Spleen (tissue), 13 donors: ENCODE measurements at places on chromosomes 7 and 10. TPM values are rescaled to one million over a fixed set of nuclear protein-coding genes. Genes with fewer than 3 reads are reported as not detected.

GRCh38 chr10:1374511-1375345 is 318.5 kb downstream of the WDR37 start:
- H3K27me3 ChIP-seq = peaks cover 26% of the 10 kb centered on the region
- no peak overlapping the region for H3K4me3 ChIP-seq
- H3K36me3 ChIP-seq = no peaks in the 10 kb centered on the region
- H3K27ac ChIP-seq = no peak overlapping the region
- H3K4me1 ChIP-seq = no peaks in the 10 kb centered on the region

Gene PNLIP
- not detected for total RNA-seq

DNA sequence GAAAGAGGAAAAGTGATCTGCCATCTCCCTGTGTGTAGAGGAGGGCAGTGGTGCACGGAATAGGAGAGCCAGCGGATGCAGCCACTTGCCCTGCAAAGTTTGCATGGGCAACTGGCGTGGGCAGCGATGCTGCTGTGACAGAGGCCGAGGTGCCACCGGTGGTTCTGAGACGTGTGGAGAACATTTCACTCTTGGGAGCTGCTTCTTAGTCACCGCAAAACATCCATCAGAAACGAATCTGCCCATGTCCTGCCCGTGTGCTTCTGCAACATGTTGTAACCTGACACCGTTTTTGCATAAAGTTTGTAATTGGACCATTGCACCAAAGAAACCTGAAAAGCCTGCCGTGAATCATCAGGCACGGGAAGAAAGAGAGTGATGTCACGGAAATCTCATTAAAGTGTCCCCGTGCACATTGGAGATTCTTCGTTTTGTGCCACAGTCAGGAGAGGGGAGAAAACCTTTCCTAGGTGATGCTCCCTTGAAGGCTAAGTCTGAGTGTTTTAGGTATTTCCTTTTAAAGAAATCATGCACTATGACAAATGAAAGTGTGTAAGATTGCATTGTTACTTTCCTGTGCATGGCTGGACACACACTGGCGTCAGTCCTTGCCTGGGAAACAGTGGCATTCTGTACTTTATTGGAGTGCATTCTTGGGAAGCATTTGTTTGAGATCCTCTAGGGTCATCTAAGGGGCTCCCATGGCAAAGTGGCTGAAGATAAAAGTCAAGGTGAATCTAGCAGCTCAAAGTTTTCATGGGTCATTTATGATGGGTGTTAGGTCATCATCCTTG is 302.6 kb downstream of the KLF6 start:
- peaks cover 52% of the 10 kb centered on the region for H3K4me1 ChIP-seq
- H3K27me3 ChIP-seq = no peaks in the 10 kb centered on the region
- no peak overlapping the region for H3K4me3 ChIP-seq
- no peaks in the 10 kb centered on the region for H3K36me3 ChIP-seq
- H3K27ac ChIP-seq = no peak overlapping the region
- no peak for DNase-seq

DNA sequence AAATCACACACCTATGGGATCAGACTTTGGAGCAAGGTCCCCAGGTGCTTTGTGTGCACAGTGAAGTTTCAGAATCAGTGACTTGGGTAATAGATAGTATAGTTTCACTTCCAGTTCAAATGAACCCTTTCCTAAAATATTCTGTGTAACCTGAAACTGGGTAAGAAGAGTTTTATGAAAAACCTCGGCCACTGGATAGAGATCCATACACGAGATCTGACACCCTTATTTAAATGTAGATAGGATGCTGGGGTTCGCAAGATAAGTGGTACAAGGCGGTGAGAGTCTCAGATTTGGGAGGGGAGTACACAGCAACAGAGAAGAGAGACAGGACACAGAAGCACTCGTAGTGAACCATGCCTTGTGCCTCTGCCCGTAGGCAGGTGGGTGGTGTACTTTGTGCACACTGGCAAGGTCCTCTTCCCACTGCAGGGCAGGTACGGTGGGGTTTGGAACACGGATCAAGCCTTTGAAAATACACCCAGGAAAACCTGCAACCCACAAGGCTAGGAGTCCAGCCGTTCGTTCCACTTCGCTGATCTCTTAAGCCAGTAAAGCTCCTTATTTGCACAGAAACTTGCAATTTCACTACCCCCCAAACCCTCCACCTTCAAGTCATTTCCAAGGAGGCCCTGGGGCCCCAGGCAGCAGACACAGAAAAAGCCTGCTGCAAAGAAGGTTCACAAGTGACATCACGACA is 162.8 kb downstream of the USP6NL start:
- no peak overlapping the region for H3K4me3 ChIP-seq
- peaks cover 28% of the 10 kb centered on the region for H3K4me1 ChIP-seq
- H3K27ac ChIP-seq = no peak overlapping the region
- H3K27me3 ChIP-seq = no peaks in the 10 kb centered on the region
- no peaks in the 10 kb centered on the region for H3K36me3 ChIP-seq

- no peaks in the 10 kb centered on the region for H3K36me3 ChIP-seq
- H3K27me3 ChIP-seq = no peaks in the 10 kb centered on the region
- no peak for DNase-seq
- H3K4me1 ChIP-seq = no peaks in the 10 kb centered on the region
- H3K4me3 ChIP-seq = no peak overlapping the region
- no peak overlapping the region for H3K27ac ChIP-seq
Measured at GRCh38 chr10:59631882-59632807, 77.5 kb downstream of the SLC16A9 start.

DNA sequence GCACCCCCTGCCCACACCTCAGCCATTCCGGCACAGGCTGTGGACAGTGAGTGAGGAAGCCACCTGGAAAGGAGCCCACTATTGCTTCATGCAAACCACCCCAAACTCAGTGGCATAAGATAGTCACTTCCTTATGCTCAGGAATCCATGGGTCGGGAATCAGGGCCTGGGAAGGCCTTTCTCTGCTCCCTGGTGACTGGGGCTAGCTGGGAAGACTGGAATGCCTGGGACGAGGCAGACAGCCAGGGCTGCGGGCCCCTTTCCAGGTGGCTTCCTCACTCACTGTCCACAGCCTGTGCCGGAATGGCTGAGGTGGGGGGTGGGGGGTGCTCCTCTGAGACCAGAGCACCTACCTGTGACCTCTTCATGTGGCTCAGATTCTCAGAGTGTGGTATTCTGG is 74.1 kb upstream of the GRB10 start:
- H3K36me3 ChIP-seq = no peaks in the 10 kb centered on the region
- DNase-seq = no peak
- H3K4me1 ChIP-seq = no peaks in the 10 kb centered on the region
- no peak overlapping the region for H3K4me3 ChIP-seq
- no peaks in the 10 kb centered on the region for H3K27me3 ChIP-seq

- H3K27me3 ChIP-seq = no peaks in the 10 kb centered on the region
- H3K4me3 ChIP-seq = no peak overlapping the region
- no peak overlapping the region for H3K27ac ChIP-seq
- H3K36me3 ChIP-seq = peaks cover 6% of the 10 kb centered on the region
- peaks cover 5% of the 10 kb centered on the region for H3K4me1 ChIP-seq
- no peak for DNase-seq
Measured at GRCh38 chr7:7254908-7255307, 72.6 kb downstream of the C1GALT1 start.

DNA sequence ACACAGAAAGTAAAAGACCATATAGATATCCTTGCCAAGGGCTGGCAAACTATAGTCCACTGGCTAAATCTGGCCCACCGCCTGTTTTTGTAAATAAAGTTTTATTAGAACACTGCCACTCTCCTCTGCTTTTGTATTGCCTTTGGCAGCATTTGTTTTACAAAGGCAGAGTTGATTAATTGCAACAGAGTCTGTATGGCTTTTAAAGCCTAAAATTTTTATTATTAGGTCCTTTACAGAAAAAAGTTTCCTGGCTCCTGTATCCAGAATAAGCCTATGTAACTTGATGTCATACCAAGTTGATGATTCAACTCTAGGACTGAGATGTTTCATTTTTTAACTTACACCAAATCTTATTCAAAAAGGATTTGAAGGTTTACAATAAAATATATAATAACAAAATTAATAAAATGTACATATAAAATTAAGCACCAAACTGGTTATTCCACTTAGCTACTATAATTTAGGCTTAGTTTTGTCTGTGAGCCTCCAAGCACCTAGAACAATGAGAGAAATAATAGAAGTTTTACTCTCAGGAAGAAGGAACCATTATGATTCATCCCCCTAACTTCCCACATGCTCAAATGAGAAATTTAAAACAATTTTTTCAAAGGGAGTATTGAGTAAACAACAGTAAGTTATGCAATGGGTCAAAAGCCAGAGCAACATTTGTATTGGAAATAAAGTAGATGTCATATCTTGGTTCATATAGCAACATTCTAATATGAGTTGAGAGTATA is 31.9 kb downstream of the CPED1 start:
- no peak for DNase-seq
- H3K27me3 ChIP-seq = no peaks in the 10 kb centered on the region
- peaks cover 52% of the 10 kb centered on the region for H3K4me1 ChIP-seq
- H3K4me3 ChIP-seq = no peak overlapping the region
- H3K36me3 ChIP-seq = no peaks in the 10 kb centered on the region

DNA sequence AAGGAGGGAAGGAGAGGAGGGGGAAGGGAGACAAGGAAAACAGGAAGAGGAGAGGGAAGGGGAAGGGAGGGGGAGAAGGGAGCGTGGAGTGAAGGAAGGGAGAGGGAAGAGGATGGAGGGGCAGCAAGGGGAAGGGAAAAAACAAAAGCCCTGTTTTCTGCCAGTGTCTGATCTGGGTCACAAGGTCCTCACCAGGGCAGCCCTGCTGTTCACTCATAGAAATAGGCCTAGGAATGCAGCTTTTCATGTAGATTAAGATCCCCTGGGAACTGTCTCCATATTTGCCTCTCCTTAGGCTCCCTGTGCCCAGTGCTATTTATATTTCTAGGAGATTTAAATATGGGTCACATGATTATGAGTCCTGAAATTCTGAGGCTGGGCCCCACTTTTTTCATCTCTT is 790.7 kb downstream of the TNS3 start:
- no peak overlapping the region for H3K27ac ChIP-seq
- no peaks in the 10 kb centered on the region for H3K4me1 ChIP-seq
- no peaks in the 10 kb centered on the region for H3K27me3 ChIP-seq
- no peak overlapping the region for H3K4me3 ChIP-seq

DNA sequence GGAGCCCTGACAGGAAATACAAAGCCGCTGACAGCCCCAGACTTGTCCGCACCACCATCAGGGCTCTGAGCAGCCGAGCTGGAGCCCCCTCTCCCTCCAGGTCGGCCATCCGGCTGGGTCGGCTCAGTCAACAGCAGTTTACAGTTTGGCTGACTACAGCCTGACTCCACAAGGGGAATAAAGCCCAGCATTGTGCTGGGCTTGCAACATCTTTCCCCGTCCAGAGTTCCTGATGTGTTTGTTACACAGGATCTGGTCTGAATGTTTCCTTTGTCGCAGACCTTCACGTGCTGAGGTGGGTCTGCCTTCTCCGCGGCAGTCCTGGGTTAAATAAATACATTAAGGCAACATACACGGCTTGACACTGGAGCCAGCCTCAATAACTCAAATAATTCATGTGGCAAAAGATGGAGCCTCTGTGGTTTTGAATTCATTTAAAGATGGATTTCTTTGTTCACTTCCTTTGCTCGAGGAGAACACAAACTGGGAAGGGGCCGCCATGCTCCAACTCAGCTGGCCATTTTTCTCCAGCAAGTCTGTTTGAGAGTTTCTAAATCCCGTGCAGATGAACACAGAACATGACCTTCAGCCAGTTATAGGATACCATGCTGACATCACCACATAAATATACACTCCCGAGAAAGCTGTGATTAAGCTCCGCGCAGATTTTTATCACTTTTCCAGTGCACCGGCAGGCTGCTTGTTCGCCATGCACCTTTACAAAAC is 192.1 kb downstream of the WDR11 start:
- no peak overlapping the region for H3K27ac ChIP-seq
- H3K27me3 ChIP-seq = no peaks in the 10 kb centered on the region
- no peaks in the 10 kb centered on the region for H3K4me1 ChIP-seq

- H3K36me3 ChIP-seq = no peaks in the 10 kb centered on the region
- DNase-seq = peak; percentile 78
- H3K4me1 ChIP-seq = peaks cover 9% of the 10 kb centered on the region
- no peak overlapping the region for H3K27ac ChIP-seq
Measured at GRCh38 chr10:11663763-11664555, 52.5 kb upstream of the USP6NL start.

- H3K4me3 ChIP-seq = no peak overlapping the region
- no peaks in the 10 kb centered on the region for H3K36me3 ChIP-seq
- peaks cover 5% of the 10 kb centered on the region for H3K4me1 ChIP-seq
- DNase-seq = no peak
- H3K27ac ChIP-seq = no peak overlapping the region
- no peaks in the 10 kb centered on the region for H3K27me3 ChIP-seq
Measured at GRCh38 chr7:151699928-151700319, 177.0 kb downstream of the PRKAG2 start.

Gene BAIAP2L1
- 1.7 TPM for total RNA-seq

Gene MAT1A
- not detected for total RNA-seq

- DNase-seq = no peak
- no peaks in the 10 kb centered on the region for H3K27me3 ChIP-seq
- H3K4me3 ChIP-seq = no peak overlapping the region
- H3K4me1 ChIP-seq = no peaks in the 10 kb centered on the region
Measured at GRCh38 chr10:7551950-7552716, 114.6 kb downstream of the ITIH5 start.
